ENCODE measurements at places on chromosomes 7 and 10. TPM values are rescaled to one million over a fixed set of nuclear protein-coding genes. Genes with fewer than 3 reads are reported as not detected.

The FEZF1 gene
- total RNA-seq: 0.27 TPM

The SUN1 gene
- 474 TPM for total RNA-seq

The ANKRD1 gene
- total RNA-seq: 5.3 TPM

The ZCCHC24 gene
- total RNA-seq: 17.9 TPM

The OR2F1 gene
- total RNA-seq: not detected

The MMD2 gene
- 5.7 TPM for total RNA-seq

The INMT gene
- total RNA-seq: 3.2 TPM

The FBXO24 gene
- total RNA-seq: 2.5 TPM

The ATRNL1 gene
- total RNA-seq: 190 TPM

The CNTNAP2 gene
- 68.8 TPM for total RNA-seq

The IRF5 gene
- total RNA-seq: 2.3 TPM

The RPEL1 gene
- not detected for total RNA-seq

The MMP21 gene
- total RNA-seq: 1.2 TPM

The PAX4 gene
- total RNA-seq: not detected

The LRRC18 gene
- not detected for total RNA-seq

The CPA2 gene
- total RNA-seq: not detected

The OR2A1 gene
- 0.44 TPM for total RNA-seq

The GIMAP4 gene
- total RNA-seq: 22.5 TPM

The ITIH2 gene
- total RNA-seq: 2.9 TPM

The PTF1A gene
- 2.8 TPM for total RNA-seq

The BICC1 gene
- total RNA-seq: 34.4 TPM

The PUS7 gene
- total RNA-seq: 13.4 TPM

The AKR1E2 gene
- total RNA-seq: 22.1 TPM

The NPSR1 gene
- total RNA-seq: 0.99 TPM

The CALCR gene
- 0.38 TPM for total RNA-seq

The SYNPO2L gene
- 2.5 TPM for total RNA-seq

The NMT2 gene
- total RNA-seq: 35.6 TPM

The MYO3A gene
- 10.5 TPM for total RNA-seq

The CYREN gene
- total RNA-seq: 39.7 TPM

The ZNF365 gene
- total RNA-seq: 2.9 TPM

The COL1A2 gene
- 6,947 TPM for total RNA-seq

The VAX1 gene
- total RNA-seq: 0.33 TPM
